ENCODE measurements at places on chromosomes 16 and 17. TPM values are rescaled to one million over a fixed set of nuclear protein-coding genes. Genes with fewer than 3 reads are reported as not detected.

The C1QTNF1 gene
- 13.8 TPM for polyA plus RNA-seq

The SLC47A1 gene
- polyA plus RNA-seq = 0.22 TPM

The TSEN54 gene
- polyA plus RNA-seq = 12.8 TPM

The CNTNAP1 gene
- polyA plus RNA-seq = 90.6 TPM

The ITGA3 gene
- polyA plus RNA-seq = 184 TPM

The PEMT gene
- 29.8 TPM for polyA plus RNA-seq

The ITGAD gene
- not detected for polyA plus RNA-seq

The ZNF768 gene
- 17.2 TPM for polyA plus RNA-seq

The KCTD19 gene
- 0.06 TPM for polyA plus RNA-seq

The GAST gene
- polyA plus RNA-seq = not detected

The ACE gene
- 1.9 TPM for polyA plus RNA-seq

The KRT28 gene
- not detected for polyA plus RNA-seq

The MPV17L gene
- 0.42 TPM for polyA plus RNA-seq

The PDILT gene
- polyA plus RNA-seq = not detected
